ENCODE measurements at places on chromosomes 4 and X.

GRCh38 chrX:47843363-47843762 lies 6.7 kb downstream of the ZNF81 start:
- no peak for DNase-seq

GRCh38 chr4:96205143-96205936 lies 365.4 kb downstream of the PDHA2 start:
- DNase-seq = no peak

DNA sequence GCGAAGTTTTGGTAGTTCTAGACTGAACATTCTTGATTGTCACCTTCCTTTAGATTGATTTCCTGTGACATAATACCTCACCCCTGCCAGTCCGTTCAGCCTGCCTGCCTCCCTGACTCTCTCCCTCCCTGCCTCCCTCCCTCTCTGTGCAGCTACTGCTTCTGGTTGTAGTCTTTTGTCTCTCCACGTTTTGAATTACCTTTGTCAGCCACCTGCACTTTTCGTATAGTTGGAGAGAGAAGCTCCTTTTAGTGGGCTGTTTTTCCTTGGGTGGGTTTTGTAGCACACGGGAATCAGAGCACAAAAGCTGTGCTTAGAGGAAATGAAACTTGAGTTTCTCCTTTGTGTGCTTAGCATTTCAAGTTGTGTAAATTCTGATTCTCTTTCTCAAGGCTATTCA lies 32.6 kb upstream of the MSMO1 start:
- no peak for DNase-seq

GRCh38 chr4:61770456-61770855 lies 570.3 kb downstream of the ADGRL3 start:
- DNase-seq = no peak

- DNase-seq = no peak
Measured at GRCh38 chr4:3248811-3249661, at the start of gene MSANTD1. MSANTD1 (plus strand) TSS chr4:3249159; CDS start chr4:3249223, 64 bp downstream.

GRCh38 chrX:123988423-123989111 lies 27.1 kb downstream of the STAG2 start:
- no peak for DNase-seq

GRCh38 chrX:101395789-101396188 lies 5.0 kb downstream of the RPL36A start:
- no peak for DNase-seq

DNA sequence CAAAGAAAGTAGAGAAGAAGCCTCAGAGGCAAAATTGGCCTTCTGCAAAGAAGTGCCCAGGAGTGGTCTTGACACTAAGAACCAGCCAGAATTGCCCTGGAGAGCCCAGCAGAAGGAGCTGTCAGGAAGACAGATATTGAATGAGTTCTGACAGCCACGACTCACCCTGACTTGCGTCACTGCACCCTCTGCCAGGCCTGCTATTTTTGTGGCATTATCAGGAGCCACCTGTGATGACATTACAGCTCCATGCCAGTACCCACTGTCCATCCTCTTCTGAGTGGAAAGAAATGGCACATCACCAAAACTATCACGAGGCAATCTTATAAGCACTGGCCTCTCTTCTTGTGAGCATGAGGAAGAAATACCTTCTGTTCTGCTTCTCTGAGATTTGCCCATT lies 67.7 kb downstream of the SMIM20 start:
- DNase-seq = no peak

DNA sequence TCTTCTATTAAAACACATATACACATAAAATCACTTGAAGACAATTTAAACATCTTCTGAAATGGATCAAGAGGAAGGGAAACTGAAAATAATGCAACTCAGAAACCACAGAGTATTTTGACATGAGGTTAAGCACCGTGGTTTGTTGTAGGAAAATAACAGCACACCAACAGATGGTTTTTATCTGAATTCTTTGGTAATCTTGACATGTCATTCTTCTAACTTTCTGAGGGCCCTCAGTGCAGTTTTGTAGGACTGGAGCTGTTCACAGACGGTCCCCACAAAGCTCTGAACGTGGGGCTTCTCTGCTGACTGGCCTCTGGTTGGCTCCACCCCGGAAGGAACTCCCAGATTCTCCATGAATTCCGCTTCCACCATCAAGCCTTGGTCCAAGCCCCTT lies 16.0 kb upstream of the TLR8 start:
- DNase-seq = no peak

- no peak for DNase-seq
Measured at GRCh38 chr4:110982486-110982885, 359.6 kb upstream of the PITX2 start.

DNA sequence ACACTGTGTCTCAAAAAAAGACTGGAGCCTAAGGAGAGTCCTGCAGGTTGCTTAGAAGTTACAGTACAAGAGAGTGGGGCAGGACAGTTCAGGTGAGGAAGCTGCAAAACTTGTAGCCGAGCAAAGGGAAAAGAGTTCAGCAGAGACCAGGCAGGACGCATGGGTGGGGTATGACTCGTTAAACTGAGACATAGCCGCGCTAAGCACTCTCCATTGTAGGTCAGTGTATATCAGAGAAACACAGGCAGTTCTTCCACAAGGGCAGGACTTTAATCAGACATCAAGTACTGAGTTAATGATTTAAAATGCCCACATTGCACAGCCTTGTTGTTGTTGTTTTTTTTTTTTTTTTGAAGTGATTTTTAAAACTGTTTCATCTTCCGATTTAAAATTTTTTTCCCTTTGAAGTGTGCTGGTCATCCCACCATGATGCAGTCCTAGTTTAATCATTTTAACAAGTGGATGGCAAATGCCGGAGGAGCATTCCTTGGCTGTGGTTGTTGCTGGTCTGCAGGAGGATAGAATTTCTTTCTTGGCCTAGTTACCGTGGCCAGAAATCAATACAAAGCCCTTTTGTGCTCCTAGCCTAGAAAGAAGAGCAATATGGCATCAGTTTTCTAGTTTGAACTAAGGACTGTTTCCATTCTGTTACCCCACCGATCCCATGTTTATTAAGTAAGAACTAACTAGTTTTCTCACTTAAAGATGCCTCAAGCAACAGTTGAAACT lies 10.3 kb downstream of the LAP3 start:
- no peak for DNase-seq

DNA sequence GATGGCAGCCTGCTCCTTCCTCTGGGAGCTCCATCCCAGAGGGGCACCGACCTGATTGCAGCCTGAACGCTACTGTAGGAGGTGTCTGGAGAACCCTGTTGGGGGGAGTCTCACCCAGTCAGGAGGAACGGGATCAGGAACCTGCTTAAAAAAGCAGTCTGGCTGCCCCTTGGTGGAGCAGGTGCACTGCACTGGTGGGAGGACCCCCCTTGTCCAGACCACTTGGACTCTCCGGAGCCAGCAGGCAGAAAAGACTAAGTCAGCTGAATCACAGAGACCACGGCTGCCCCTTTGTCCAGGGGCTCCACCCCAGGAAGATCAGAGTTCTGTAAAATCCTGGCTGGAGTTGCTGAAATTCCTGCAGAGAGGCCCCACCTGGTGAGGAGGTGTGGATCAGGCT lies 67.3 kb upstream of the MAGEB18 start:
- DNase-seq = no peak

DNA sequence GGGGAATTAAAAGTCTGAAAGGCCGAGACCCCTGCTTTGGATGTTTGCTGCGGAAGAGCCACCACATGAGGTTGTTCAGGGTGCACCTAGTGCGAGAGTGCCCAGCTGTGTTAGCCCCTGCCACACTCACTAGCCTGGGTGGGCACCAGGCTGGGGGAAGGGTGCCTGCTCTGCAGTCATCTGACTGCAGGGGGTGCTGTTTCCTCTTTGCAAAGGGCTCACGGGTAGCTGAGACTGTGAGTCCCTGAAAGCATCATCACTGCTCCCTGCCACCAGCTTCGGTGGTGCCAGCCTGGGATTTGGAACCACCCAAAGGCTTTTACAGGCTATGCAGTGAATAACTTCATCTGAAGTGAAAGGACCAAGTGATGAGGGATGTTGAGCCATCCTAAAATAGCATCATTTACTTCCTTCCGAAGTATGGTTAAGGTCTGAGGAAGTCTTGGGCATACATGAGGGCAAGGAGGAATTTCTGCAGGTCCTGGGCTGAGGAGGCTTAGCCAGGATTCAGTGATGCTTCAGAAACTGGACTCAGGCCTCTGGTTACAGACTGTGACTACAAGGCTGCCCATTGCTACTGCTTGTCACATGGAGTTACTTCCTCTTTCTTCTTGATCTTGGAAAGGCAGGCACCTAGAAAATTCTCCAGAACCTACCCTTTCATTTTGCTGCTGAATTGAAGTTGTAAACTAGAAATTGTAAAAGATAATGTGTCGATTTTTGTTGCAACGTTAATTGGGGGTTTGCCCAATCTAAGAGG lies 293.2 kb upstream of the PRPS2 start:
- no peak for DNase-seq

DNA sequence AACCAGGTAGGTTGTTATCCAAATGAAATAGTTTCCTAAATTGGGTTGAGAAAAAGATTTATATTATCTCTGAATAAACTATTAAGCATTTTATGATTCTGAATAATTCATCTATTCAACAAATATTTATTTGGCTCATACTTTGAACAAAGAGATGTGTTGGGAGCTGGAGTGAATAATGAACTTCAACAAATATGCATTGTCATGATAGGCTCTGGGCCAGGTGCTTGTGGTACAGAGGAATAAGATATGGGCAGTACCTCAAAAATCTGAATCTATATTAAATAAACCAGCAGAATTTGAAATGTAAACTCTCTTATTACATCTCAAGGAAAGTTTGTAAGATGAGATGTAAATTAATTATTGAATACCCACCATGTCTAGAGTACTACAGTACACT lies 75.7 kb upstream of the DCLK2 start:
- DNase-seq = no peak

DNA sequence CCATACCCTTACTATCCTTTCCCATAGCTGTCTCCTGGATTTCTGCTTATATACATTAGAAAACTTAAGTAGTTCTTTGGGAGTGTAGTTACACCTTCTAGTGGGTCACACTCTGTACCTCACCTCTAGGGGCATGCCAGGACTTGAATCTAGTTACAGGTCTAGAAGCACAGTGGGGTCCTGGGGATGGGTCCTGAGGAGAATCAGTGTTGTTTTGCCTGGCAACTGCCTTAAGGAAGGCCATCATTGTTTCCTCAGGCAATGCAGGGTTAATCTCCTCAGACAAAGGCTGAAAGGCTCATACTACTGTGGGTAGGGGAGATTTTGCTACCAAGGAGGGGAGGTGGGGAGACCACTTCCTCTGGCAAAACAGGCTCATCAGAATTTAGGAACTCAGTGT lies 750.3 kb downstream of the FAT4 start:
- no peak for DNase-seq

GRCh38 chr4:148254621-148255343 lies 187.4 kb downstream of the NR3C2 start:
- no peak for DNase-seq

DNA sequence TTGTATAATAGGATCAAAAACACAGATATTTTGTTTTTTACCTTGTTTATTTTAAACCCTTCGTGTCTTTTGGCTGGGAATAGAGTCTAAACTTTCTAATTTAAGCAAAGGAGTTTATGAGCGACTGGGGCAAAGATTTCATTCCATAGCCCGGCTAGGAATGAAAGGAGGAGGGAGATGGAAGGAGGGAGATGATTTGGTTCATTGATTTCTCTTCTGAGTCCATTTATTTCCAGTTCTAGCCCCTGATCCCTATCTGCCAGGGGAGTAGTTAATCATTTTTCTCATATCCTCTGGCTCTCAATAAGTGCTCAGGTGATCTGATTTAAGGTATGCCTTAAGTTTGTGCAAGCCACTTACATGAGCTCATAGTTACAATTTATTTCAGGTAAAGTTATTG lies 120.0 kb downstream of the SPRY1 start:
- no peak for DNase-seq

DNA sequence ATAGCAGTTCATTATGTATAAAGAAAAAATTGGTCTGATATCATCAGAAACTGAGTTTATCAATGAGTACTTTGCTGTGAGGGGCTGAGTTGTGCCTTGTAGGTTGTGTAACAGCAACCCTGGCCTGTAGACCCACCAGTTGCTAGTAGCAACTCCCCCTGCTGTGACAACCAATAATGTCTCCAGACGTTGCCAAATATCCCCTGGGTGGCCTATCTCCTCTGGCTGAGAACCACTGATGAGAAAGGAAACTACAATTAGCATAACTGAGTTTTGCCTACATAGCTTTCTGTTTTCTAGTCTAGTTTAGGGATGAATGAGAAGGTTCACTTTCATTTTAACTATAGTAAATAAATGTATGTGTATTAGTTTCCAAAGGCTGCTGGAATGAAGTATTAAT lies 234.1 kb downstream of the CPE start:
- no peak for DNase-seq

DNA sequence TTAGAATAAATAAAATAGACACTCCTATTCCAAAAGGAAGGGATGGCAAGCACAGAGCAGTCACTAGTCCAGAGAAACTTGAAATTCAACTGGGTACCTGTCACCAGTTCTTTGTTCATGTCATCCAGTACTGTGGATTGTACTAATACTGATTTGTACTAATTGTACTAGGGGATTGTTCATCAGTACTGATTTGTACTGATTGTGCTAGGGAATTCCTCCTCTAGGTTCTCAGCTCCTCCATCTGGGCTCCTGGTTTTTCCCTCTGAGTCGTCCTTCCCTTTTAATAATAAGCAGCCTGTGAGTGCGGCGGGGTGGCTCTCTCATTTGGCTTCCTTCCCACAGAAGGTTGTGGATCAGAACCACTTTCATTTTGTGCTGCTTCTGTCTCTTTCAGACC lies 31.0 kb upstream of the SOD3 start:
- no peak for DNase-seq

DNA sequence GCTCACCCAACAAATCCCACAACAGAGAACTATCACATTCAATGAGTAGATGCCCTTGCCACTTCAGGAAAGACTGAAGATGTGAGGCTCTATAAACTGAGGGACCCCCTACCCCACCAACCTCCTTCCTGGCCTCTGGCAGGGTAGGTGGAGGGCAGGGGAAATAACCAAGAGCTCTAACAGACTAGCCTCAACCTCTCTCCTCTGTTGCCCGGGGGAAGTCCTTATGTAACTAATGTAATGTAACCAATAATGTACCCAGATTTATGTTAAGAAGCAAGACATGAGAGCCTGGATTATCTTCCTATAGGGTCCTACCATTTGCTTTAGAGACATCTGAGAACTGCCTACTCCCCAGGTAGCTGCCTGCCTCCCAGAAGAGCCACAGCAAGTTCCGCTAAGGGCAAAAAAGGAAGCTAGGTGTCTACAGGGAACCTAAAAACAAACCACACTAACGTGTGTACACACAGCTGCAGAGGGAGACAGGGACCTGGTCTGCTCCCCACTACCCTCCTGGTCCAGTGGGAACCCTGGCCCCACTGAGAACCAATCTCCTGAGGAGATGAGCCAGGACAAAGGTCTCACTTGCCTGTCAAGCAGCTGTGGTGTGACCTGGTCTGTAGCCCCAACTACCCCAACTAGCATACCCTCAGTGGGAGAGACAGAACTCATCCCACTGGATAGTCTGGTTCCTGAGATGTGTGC lies 17.7 kb downstream of the OTUD5 start:
- DNase-seq = no peak

DNA sequence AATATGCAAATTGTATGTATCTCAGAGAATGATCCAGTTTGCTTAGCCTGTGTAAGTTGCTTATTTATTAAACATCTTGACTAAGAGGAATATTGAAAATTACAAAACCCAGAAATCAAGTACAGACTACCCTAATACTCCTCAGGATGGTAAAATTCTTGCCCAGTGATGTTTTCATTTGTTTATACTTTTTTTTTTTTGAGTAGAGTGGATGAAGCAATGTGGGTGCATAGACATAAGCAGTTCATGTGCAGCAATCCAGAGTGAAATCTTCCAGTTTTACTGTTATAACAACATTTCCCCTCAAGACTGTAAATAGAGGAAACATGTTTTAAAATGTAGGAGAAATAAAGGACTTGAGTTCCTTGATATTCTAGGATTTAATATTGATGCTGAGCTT lies 4.7 kb downstream of the GLRB start:
- no peak for DNase-seq

All from activated T-cell treated with anti-CD3 and anti-CD28 coated beads for 48 hours (primary cell).